ENCODE measurements at places on chromosomes 5 and 9. TPM values are rescaled to one million over a fixed set of nuclear protein-coding genes. Genes with fewer than 3 reads are reported as not detected.

GRCh38 chr9:72533322-72533721 lies 11.9 kb downstream of the TMC1 start:
- no peak for DNase-seq

DNA sequence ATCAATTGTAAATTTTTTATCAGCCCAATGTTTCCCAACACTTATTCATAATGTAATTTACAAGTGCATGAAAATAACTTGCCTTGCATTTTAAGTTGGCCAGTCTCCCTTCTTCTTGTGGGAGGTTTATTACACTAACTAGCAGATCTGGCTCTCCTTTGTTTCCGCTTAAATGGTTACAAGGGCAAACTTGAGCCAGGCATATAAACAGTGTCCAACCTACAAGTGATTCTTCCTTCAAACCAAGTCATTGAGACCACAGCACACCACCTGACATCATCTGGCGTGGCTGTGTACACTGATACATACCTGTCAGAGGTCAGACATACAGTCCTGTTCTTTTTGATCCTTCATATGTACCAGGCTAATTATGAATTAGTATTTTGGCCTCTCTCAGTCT lies 80.1 kb downstream of the ALDH1A1 start:
- no peak for DNase-seq

DNA sequence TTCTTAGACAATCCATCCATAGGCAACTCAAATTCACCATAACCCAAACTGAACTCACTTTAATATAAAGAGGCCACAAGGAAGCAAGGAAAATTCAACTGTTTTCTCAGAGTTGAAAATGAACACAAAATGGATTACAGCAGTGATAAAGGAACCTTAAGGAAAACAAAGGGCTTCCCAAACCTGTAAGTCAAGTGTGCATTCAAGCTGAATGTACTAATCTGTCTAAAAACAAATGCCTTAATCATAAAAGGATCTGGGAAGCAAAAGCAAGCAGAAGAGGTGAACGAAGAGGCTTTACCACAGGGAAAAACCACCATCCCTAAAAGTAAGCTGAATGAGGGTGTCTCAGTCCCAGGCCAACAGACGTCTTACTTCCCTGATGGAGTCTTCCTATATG lies 13.6 kb downstream of the FBXW11 start:
- no peak for DNase-seq

ESM1 gene
- total RNA-seq, result 4.6 TPM

DNA sequence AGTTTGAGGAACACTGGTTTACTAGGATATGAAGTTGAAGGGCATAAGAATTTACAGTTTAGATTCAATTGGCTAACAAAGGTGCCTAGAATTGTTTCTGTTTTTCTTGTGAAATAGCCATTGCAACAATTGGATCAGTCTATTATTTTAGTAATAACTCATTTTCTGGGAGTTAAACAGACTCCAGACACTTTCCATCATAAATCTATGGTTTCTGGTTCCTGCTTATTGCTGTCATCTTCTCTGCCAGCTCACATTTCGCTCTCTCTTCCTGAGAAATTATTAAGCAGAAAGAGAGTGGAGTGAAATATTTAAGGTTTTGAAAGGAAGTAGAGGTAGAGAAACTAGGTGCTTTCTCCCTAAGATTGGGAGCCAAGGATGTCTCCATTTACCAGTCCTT lies 165.1 kb upstream of the PRR16 start:
- no peak for DNase-seq

DNA sequence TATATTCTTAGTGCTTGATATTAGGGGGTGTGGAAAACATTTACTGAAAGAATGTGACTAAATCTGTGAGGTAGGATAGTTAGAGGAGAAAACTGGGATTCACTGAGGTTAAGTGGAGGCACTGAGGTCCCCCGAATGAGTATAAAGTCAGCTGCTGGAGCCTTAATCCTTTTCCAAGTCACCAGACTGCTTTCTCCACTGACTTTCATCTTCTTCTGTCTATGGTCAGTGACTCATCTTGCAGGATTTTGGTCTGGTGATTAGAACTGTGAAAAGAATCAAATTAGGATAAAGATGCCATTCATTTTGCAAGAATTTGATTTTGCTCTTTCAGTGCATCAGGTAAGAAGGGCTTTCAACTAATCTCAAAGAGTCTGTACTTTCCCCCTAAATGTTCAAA lies 89.3 kb upstream of the ALDH1A1 start:
- DNase-seq, result no peak

DNA sequence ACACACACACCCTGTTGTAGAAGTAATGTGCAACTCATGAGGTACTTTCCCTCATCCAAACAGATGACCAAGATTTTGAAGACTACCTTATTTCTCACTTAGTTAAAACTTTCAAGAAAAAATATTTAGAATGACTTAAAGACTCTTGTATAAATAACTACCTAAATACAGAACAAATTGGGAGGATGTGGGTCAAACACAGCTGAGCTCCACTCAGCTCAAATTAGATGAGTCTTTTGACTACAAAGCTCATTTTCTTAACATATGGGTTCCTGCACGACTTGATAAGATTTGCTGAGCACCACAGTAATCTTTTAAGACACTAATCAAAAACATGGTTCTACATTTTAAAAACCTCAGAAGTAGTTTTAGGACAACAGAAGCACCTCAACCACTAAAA lies 8.9 kb downstream of the MTX3 start:
- DNase-seq, result no peak
